NCI-H446 (cell line): ENCODE measurements at places on chromosomes 6 and 20.

DNA sequence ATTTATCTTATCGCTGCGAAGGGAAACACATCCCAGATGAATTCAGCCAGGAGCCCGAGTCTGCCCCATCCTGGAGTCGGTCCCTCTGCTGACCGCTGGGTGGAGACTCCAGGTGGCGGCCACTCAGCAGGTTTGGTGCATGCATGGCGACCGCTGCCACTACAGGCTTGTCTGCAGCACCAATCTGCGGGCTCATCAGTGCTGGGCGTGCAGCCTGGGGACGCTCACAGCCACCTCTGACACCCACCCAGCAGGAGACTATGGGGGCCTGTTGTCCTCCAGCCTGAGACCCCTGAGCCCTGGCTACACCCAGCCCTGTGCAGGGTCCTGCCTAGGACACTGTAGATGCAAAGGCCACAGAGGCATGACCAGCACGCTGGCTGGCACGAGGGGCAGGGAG is 40.5 kb upstream of the GATA5 start:
- no peak for DNase-seq

GRCh38 chr6:129567374-129567773 is 142.6 kb downstream of the ARHGAP18 start:
- no peak for DNase-seq

- DNase-seq: no peak
Observed at GRCh38 chr6:40791004-40791403, 203.8 kb upstream of the LRFN2 start.

GRCh38 chr20:23049201-23050075 is at the start of gene THBD:
TSS of gene THBD (minus strand) at chr20:23049672. CDS start at chr20:23049504, 168 bp downstream.
- no peak for DNase-seq

- no peak for DNase-seq
Observed at GRCh38 chr20:36407199-36407733, 101.1 kb downstream of the DLGAP4 start.

GRCh38 chr6:157632821-157633220 is 190.2 kb upstream of the SNX9 start:
- DNase-seq: no peak

GRCh38 chr20:57458400-57459160 is 66.4 kb downstream of the CTCFL start:
- peak; percentile 53 for DNase-seq

DNA sequence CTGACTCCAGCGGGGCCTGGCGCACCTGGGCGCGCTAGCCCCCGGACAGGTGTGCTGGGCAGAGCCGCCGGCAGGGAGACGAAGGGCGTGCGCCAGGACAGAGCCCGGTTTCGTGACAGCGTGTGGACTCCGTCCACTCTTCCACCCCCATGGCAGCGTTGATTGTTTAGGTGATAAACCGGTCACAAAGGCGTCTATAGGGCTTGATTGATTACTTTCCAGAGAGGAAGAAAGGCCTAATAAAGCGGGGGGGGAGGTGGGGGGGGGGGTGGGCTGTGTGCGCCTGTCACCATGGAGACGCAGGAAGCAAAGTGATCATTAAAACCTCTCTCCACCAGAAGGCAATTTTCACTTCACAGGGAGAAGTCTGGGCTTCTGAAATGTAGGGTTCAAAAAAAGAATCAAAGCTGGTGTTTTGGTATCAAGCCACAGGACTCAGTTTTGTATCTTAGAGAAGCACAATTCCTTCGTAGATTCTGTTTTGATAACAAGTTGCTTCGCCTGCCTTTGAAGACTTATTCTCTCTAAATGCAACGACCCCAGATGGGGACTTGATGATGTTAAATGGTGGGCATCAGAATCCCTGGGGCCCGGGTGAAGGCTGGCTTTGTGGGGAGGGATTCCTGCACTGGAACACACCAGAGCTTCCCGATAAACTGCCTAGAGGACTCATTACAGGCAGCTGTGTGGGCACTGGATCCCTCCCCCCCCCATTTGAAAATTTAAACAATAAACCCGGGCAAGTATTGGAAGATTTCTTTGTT is 1.4 kb downstream of the PHACTR3 start:
- peak; percentile 34 for DNase-seq

DNA sequence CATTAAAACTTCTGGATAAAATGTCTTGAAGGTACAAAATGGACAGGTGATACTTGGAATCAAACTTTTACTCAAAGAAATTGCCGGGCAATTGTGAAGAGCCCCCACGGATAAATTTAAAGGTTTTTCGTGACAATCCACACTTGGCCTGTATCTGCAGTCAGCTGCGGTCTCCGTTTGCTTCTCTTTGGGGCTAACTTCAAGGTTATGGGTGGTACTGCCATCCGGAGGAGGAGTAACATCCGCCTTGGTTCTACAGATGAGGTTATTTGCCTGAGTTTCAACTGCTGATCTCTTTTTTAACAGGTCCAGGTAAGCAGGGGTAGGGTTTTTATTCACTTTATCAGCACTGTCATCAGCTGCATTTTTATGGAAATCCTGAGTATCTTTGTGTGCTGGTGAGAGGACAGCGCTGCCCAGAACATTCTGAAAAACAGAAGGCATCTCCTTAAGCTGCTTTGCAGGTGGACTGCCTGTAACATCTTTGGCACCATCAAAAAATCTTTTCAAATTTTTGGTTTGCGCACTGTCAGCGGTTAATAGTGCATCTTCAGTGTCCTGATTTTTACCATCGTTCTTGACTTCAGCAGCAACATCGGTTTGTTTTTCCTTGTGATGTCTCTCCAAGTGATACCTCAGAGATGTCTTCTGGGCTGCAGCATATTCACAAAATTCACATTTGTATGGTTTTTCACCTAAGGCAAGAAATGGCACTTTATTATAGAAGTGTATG is 16.9 kb downstream of the ZNF217 start:
- no peak for DNase-seq

DNA sequence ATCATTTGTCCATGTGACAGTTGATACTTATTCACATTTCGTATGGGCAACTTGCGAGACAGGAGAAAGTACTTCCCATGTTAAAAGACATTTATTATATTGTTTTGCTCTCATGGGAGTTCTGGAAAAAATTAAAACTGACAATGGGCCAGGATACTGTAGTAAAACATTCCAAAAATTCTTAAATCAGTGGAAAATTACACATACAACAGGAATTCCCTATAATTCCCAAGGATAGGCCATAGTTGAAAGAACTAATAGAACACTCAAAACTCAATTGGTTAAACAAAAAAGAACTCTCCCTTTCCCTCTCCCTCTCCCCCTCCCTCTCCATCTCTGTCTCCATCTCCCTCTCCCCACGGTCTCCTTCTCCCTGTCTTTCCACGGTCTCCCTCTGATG is 19.4 kb upstream of the EIF2S2 start:
- no peak for DNase-seq

- no peak for DNase-seq
Observed at GRCh38 chr6:129981598-129981997, 36.8 kb upstream of the L3MBTL3 start.

GRCh38 chr20:56420028-56420427 is 8.0 kb downstream of the CASS4 start:
- no peak for DNase-seq

GRCh38 chr20:34541264-34541901 is 17.1 kb upstream of the MAP1LC3A start:
- no peak for DNase-seq

DNA sequence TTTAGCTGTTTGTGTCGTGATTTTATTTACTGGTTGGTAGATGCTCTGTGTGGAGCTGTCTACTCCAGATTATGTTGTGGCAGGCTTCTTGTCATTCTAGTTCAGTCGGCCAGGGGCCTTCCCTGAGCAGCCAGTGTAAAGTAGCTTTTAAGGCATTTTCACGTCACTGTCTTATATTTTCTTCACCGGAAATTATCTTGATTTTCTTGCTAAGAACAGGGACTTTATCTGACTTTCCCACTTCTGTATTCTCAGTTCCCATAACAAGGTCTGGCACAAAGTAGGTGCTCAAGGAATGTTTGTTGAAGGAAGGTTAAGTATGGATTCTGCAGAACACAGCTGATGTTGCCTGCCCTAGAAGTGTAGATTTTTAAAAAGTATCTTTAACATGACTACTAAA is 868 bp downstream of the LTV1 start:
- no peak for DNase-seq

- no peak for DNase-seq
Observed at GRCh38 chr20:37359836-37360235, 13.9 kb downstream of the SRC start.

DNA sequence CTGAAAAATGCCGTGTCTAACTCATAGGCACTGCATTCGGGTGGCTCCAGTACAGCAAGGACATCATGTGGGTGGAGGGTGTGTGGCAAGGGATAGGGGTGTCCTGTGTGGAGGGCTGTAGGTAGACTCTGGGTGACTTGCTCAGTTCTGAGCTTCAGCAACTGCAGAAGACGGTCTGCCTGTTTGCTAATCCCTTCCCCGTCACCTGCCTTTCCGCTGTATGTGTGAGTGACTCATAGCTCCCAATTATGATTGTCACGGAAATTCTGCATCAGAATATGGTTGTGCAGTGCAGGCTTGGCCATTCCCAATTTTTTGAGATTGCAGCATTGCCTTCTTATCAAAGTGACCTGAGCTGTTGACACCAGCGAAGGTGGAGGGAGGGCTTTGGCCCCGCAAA is 174.3 kb downstream of the CDH4 start:
- DNase-seq: no peak

- no peak for DNase-seq
Observed at GRCh38 chr20:43744966-43745730, 18.3 kb upstream of the GTSF1L start.

DNA sequence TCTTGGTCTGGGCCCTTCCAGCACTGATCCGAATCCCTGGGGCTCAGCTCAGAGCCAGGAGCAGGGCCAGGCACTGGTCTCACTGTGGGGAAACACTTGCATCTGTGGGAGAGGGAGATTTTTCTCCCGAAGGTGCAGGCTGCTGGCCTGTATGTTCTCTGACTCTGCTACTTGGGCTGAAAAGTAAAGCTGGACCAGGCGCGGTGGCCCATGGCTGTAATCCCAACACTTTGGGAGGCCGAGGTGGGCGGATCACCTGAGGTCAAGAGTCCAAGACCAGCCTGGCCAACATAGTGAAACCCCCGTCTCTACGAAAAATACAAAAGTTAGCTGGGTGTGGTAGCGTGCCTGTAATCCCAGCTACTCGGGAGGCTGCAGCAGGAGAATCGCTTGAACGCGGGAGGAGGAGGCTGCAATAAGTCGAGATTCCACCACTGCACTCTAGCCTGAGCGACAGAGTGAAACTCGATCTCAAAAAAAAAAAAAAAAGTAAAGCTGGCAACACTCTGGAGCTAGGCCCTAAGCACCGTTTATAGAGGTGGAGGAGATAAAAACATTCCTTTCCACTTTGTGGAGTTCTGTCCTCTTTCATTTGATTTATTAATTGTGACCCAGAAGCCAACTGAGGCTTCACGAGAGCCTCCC is 41.7 kb downstream of the JPH2 start:
- DNase-seq: no peak

GRCh38 chr6:83042467-83043053 is 23.1 kb downstream of the UBE3D start:
- DNase-seq: no peak

DNA sequence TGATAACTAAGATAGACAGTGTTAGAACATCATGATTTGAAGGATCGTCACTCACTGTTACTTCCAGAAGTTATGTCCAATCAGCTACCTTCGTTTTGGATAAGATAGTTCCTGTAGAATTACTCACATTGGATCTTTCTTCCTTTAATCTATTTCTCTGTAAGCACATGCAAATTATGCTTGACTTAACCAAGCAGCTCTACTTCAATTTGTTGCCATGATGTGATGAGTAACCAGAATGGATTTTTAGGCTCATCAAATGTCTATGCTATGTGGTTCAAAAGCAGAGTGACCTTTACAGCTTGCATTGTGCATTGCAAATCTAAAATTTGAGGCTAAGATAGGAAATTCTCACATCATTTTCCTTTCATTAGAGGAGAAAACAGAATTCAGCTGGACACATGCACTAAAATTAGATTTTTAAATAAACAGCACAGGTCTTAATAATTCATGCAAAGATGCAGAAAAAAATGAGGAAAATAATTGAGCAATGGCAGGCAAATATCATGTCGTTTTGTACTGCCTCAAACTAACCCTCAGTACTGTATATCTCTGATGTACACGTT is 76.7 kb upstream of the ZFP64 start:
- DNase-seq: no peak

GRCh38 chr20:2816030-2816582 is at the start of gene TMEM239:
TSS of gene TMEM239 (plus strand) at chr20:2816364. CDS start at chr20:2816555, 191 bp downstream.
- DNase-seq: no peak
